NCI-H526 (cell line): ENCODE measurements at places on chromosomes 2 and 18.

- no peak for DNase-seq
These were observed 41.4 kb downstream of the PDK1 start for GRCh38 chr2:172597176-172597842.

- no peak for DNase-seq
These were observed 28.9 kb downstream of the TCF23 start for GRCh38 chr2:27177441-27178351.

DNA sequence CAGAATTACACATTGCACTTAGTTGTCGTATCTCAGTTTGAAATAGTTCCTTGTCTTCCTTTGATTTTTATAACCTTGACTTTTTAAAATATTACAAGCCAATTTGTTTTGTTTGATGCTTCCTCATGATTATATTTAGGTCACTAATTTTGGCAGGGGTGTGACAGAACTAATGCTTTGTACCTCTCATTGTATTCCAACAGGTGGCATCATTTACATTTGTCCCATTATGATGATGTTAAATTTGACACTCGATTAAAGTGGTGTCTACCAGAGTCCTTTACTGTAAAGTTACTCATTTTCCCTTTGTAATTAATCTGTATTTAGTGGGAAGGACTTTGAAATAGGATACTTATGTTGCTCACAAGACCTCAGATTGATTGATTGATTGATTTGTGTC, 21.5 kb upstream of the MFSD2B start:
- no peak for DNase-seq

GRCh38 chr2:66846887-66847286, 412.0 kb downstream of the MEIS1 start:
- peak; percentile 29 for DNase-seq

DNA sequence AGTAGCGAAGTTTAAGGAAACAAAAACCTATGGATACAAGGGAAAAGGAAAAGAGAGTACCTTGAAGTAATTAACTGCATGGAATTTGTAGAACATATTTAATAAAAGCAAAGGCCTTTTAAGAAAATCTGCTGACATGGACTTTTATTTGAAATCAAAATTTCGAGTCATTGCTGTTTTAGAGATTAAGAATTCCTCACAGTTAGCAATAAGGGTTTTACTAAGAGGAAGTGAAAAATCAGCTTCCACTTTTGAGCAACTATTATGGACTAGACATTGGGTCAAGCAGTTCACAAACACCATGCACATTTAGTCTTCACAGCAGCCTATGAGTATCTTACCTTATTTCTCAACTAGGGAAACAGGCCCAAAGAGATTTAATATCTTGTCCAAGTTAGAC, 876.3 kb downstream of the BCL11A start:
- DNase-seq = no peak

GRCh38 chr2:45498661-45499550, 112.2 kb downstream of the SRBD1 start:
- no peak for DNase-seq
